ENCODE measurements at places on chromosomes 11 and 22.
A peak's percentile ranks its signal among the peaks of the same experiment; 100 is the strongest.

- no peak overlapping the region for H3K27ac ChIP-seq
- H3K4me1 ChIP-seq = no peaks in the 10 kb centered on the region
These were observed 15.0 kb downstream of the USH1C start for GRCh38 chr11:17528906-17529843.

GRCh38 chr22:35467681-35468434 is 67.9 kb downstream of the MCM5 start:
- 0 out of 2 replicates have a peak, but pooled peaks cover 3% of the 10 kb centered on the region for H3K36me3 ChIP-seq
- no peak overlapping the region for H3K4me3 ChIP-seq
- no peak for DNase-seq
- no peaks in the 10 kb centered on the region for H3K4me1 ChIP-seq
- H3K27ac ChIP-seq = no peak overlapping the region

DNA sequence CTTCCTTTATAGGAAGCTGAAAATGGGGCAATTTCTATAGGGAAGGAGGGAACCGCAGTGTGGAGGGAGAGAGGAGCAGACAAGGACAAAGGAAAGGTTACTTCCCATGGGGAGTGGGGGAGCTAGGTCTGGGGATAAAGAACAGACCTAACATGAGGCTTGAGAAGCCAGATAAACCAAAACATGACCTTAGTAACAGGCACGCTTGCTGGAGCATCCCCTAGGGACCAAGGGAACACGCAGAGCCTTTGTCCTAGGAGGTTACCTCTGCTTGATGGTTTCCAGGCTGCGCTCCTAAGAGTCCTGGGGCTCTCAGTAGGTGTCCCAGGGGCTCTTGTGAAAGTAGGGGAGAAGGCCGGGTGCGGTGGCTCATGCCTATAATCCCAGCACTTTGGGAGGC is 271.4 kb upstream of the NCAM1 start:
- no peak overlapping the region for H3K27ac ChIP-seq
- no peak overlapping the region for H3K4me3 ChIP-seq
- H3K36me3 ChIP-seq = no peaks in the 10 kb centered on the region
- no peaks in the 10 kb centered on the region for H3K27me3 ChIP-seq
- DNase-seq = no peak

- H3K27me3 ChIP-seq = no peaks in the 10 kb centered on the region
- no peak for DNase-seq
- peaks cover 9% of the 10 kb centered on the region for H3K4me1 ChIP-seq
- H3K36me3 ChIP-seq = no peaks in the 10 kb centered on the region
- H3K4me3 ChIP-seq = peak overlapping the region; percentile 87
- peak overlapping the region; percentile 82 for H3K27ac ChIP-seq
These were observed 450 bp upstream of the BCL2L13 start for GRCh38 chr22:17638182-17638431.

DNA sequence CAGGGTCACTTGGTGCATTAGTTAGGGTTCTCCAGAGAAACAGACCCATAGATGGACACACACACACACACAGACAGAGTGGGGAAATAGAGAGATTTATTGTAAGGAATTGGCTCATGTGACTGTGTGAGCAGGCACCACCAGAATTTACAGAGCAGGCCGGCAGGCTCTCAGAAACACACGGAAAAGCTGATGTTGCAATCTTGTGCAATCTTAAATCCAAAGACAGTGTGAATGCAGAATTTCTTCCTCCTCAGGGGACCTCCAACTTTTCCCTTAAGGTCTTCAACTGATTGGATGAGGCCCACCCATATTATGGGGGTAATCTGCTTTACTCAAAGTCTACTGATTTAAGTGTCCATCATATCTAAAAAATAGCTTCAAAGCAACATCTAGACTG is 49.8 kb downstream of the APIP start:
- H3K27ac ChIP-seq = no peak overlapping the region
- H3K4me3 ChIP-seq = no peak overlapping the region
- H3K4me1 ChIP-seq = no peaks in the 10 kb centered on the region
- H3K27me3 ChIP-seq = no peaks in the 10 kb centered on the region

- H3K36me3 ChIP-seq = no peaks in the 10 kb centered on the region
- H3K4me1 ChIP-seq = peaks cover 11% of the 10 kb centered on the region
- DNase-seq = no peak
These were observed 9.4 kb upstream of the PLAAT3 start for GRCh38 chr11:63623513-63624140.

- no peak overlapping the region for H3K4me3 ChIP-seq
- no peak overlapping the region for H3K27ac ChIP-seq
- no peaks in the 10 kb centered on the region for H3K4me1 ChIP-seq
- DNase-seq = no peak
These were observed 1.6 kb upstream of the TSPAN18 start for GRCh38 chr11:44725016-44725685.

DNA sequence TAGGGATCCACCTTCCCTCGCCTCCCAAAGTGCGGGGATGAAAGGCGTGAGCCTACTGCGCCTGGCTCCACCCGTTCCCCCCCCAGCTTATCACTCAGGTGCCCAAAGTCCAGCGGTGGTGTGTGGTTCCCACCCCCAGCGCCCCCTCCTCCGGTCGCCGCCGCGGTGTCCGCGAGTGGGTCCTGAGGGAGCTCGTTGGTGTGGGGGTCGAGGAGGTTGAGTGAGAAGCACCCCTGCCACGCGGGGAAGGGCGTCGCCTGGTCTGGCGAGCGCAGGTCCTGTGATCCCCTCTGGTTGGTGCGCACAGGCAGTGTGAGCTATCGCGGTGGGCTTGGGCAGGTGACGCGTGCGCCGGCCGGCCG is 3900.6 kb upstream of the OR11H1 start:
- no peaks in the 10 kb centered on the region for H3K4me1 ChIP-seq
- H3K36me3 ChIP-seq = no peaks in the 10 kb centered on the region
- H3K4me3 ChIP-seq = no peak overlapping the region
- no peak for DNase-seq
- H3K27me3 ChIP-seq = no peaks in the 10 kb centered on the region

- peaks cover 16% of the 10 kb centered on the region for H3K4me1 ChIP-seq
- H3K4me3 ChIP-seq = no peak overlapping the region
- no peaks in the 10 kb centered on the region for H3K36me3 ChIP-seq
- DNase-seq = no peak
These were observed 16.8 kb downstream of the EXT2 start for GRCh38 chr11:44112091-44112821.

- no peaks in the 10 kb centered on the region for H3K4me1 ChIP-seq
- no peaks in the 10 kb centered on the region for H3K27me3 ChIP-seq
- no peak for DNase-seq
- H3K27ac ChIP-seq = no peak overlapping the region
- H3K4me3 ChIP-seq = no peak overlapping the region
These were observed 196.1 kb upstream of the TBCEL start for GRCh38 chr11:120827820-120828219.

DNA sequence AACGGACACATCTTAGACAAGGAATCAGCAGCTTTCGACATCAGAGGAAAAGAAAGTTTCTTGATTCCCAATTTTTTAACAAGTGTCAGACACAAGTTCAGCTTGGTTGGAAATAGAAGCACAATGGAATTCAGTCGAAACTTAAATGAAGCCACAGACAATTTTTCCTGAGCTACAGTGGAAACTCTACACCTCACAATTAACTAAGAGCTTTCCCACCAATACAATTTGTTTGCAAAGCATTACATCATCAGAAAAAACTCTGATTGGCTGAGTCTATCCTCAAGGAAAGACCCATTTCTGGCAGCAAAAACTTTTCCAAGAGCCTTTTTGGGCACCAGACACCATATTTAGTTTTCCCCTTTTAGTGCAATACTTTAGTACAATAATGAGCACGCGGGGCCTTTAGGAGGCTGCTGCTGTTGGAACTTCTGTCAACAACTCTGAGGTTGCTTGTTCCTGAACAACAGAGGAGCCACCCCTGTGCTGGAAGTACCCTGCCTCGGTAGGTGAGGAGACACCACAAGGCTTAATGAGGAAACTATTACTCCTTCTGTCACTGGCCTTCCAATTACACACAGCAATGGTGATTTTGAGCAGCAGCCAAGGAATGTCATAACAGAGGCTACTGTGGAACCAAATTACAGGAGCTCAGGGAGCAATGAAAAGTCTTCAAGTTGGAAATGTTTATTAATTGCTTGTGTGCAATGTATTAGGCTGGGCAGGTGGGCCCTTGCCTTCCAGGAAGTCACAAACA is 61.9 kb upstream of the BARX2 start:
- H3K36me3 ChIP-seq = no peaks in the 10 kb centered on the region
- no peak overlapping the region for H3K4me3 ChIP-seq
- H3K27ac ChIP-seq = no peak overlapping the region

All from MM.1S (cell line).